NCI-H1417 treated with DMSO at 0.1 percent for 48 hours (cell line): ENCODE measurements at places on chromosomes 11 and 22.

- no peak for DNase-seq
Observed at GRCh38 chr11:65563601-65564000, 5.4 kb upstream of the LTBP3 start.

DNA sequence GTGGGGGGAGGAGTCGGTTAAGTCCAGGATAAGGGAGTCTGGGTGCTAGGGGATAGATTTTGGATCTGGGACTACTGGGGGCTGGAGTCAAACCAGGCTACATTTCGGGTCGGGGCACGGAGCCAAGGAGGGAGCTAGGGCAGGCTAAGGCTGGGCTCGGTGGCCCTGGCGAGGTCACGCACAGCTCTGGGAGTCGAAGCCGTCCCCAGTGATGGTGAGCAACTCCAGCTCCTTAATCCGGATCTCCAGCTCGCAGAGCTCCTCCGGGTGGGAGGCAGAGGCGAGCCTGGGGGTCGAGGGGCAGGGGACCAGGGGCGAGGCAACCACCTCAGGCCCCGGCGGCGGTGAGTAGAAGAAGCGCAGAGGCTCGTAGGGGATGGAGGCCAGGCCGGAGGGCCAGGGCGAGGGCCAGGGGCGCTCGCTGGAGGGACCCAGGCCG is 544 bp downstream of the C11orf91 start:
- DNase-seq, result no peak

DNA sequence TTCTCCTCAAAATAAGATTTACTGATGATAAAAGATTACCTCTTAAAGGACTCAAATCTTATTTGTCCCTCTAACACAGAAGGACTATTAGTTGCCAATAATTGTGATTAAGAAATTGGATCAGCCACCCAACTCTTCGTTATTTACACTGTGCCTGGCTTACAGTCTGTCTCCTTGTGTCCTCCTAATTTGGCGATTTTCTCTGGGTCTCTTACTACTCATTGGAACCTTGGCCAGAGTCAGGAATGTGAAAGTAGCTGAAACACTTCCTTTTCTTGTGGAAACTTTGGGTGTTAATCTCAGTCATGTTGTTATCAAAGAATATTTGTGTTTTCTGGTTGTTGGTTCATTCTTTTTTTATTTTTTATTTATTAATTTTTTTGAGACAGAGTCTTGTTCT is 83.2 kb downstream of the TEAD1 start:
- no peak for DNase-seq

- peak; percentile 62 for DNase-seq
Observed at GRCh38 chr11:128422576-128423370, 164.6 kb downstream of the ETS1 start.

GRCh38 chr11:47409440-47410369 is 1.3 kb downstream of the SLC39A13 start:
- DNase-seq, result no peak

DNA sequence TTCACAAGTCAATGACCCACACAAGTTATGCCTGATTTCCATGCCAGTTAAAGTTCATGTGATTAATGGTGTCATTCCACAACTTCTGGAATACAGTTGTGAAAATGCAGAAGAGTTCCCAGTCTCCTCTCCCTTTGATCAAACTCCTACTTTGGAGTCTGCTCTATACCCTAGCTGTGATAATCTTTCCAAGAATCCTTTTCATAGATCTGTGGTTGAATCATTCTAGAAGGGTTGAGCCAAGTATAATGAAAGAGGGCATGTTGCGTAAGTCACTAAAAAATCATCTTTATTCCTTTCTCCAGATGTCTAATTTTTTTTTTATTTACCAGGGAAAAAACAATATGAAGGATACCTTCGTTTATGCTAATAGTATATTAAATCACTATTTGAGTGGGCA is 89.7 kb upstream of the CARD18 start:
- DNase-seq, result no peak

DNA sequence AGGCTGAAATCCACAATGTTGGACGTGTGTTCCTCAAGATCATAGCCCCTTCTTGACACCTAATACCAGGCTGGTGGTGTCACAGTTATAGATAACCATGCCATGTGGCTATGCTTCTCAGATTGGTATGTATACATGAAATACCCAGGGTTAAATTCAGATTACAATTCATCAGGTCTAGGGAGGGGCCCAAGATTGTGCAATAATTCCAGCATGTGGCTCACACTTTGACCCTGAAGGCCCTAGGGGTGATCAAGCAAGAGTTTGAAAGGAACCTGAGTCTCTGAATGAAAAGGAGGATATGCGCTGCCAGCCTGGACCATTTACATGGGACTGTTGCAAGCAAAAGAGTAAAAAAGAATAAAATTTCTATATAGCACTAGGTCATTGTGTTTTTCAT is 7.4 kb downstream of the OR4C6 start:
- DNase-seq, result no peak

DNA sequence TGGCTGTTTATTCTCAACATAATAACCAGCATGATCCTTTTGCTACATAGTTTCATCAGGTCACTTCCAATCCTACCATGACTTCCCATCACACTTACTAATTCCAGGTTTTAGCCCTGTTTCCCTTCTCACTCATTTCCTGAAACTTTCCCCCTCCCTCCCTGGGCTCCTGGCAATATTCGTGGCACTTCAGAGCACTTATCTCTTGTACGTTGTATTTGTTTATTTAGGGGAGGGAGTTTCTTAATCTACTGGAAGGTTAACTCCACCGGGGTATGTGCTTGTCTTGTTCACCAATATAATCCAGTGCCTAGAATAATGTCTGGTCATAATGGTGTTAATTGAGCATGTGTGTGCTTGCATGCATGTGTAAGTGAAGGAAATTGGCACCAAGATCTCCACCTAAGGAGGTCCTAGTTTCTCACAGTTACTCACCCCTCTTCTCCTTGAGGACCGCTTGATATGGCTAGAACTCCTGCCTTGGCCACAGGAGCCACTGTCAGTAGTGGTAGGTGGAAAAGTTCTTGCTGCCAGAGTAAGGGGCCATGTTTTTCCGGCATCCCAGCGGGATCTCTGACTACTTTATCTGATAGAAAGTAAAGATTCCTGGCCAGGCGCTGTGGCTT is 11.7 kb downstream of the EIF3L start:
- DNase-seq, result no peak

GRCh38 chr11:78339483-78339882 is 78.1 kb downstream of the GAB2 start:
- DNase-seq, result peak; percentile 90

- DNase-seq, result peak; percentile 20
Observed at GRCh38 chr11:3037040-3037944, 19.9 kb downstream of the CARS1 start.

DNA sequence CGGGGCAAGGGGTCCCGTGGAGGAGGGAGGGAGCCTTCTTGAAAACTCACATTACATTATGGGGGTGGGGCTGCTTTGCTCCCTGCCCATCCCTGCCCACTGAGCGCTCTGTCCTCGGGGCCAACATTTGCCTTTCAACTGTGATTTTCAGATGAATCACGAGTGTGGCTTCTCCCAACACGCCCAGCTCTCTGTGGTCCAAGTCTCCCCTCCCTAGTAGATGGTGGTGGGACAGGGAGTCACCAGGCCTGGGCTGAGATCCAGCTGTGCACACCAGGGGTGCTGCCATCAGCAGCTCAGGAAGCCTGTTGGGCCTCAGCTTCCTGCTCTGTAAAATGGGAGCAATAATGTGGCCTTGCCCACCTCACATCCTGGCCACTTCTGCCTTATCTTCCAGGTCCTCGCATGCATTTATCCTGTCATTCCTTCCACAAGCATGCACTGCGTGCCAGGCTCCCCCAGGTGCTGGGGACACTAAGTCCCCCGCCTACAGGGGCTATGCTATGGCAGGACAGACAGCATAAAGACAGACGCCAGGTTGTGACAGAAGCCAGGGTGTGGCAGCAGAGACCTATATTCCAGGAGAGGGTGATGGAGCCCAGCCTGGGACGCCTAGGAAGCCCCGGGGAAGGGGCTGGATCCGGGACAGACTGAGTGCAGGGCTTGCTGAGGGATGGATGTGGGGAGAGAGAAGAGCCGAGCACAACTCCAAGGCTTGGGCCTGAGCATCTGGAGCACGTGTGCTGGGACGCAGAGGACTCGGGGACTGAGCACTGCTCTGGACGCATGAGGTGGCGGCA is 30.5 kb downstream of the NFAM1 start:
- no peak for DNase-seq

DNA sequence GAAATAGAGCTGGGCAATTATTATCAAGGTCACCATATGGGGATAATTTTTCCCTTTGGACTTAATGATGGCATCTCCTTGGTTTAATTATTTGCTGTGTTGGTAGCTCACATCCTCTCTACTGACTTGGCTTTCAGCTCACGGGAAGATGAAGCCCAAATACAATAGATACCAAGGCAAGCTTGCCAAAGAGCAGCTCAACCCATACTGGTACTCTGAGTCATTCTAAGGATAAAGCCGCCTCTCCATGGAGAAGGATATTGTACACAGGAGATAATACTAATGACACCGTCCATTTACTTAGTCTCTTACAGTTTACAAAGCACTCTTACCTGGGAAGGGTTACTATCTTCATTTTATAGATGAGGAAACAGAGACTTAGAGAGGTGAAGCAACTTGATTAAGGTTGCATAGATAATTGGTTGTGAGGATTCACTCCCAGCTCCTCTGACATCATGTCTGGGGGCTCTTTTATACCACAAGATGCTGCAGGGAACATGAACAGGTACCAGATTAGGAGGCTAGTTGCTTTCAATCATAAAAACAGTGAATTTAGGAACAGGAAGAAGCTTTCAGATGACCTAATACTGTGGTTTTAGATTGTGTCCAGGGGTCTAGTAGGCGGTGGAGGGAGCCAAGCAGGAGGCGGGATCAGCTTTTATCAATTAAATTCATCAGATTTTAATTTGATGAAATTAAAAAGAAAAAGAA is 48.3 kb upstream of the PICALM start:
- DNase-seq, result no peak

GRCh38 chr11:64126796-64127195 is 39.1 kb downstream of the MACROD1 start:
- no peak for DNase-seq

DNA sequence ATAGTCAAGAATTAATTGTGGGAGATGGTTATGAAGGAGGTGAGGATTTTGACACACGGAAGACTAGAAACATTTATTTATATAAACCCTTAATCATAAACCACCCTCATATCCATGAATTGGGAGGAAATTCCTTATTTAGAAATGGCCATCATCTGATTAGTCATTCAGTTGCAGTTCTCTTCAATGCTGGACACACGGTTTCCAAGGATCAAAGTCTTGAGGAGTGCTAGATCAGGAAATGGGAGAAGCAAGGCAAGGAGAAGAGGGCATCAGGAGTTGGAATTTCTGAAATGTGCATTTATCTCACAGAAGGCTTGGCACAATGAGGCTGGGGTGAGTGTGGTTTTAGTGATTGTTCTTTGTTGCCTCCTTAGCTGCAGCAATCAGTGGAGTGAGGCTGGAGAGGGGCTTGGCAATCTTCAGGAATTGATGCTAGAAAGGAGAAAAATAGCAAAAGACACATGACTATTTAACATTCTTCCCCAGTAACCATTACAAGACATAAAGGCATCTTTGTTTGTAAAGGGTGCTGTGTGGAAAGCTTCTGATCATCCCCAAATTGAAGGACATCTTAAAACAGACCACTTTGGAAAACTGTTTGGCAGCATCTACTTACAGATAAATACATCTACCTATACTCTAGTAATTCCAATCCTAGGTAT is 21.6 kb upstream of the GDPD4 start:
- no peak for DNase-seq

DNA sequence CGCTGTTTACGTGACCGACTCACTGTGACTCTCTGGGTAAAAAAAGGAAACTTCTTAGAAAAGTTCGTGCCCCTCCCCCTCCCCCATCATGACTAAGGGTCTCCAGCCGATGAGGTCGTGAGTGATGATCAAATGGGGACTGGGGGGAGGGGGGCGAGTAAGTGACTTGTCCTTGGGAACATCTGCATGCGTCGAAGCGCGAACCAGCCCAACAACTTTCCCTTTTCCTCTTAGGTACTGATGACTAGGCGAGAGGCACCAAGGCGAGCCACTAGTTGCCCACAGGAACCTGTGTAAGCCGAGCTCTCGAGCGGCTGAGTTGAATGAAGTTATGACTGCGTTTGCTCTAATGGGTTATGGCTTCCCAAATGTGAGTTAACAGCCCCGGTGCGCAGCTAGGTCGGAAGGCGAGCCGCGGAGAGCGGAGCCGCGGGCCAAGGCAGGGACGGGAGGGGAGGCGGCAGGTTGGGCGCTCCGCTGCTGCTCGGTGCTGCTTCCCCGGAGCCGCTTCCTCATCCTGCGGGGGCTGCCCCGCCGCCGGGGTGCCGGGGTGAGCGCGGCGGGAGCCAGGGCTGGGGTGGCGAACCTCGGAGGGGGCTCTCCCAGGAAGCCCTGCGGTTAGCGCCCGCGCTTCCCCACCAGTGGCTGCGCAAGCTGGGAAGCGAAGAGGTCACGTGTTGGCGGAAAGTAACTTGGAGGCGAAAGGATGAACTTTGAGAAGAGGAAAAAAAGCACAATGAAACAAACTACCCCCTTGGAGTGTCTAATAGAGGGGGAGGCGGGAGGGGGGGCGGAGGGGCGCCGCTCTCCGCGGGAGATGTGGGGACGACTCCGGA is 22.1 kb upstream of the BDNF start:
- no peak for DNase-seq

GRCh38 chr11:114354076-114354475 is 46.2 kb downstream of the C11orf71 start:
- DNase-seq, result no peak

GRCh38 chr22:26481112-26481693 is 2.4 kb downstream of the HPS4 start:
- no peak for DNase-seq

DNA sequence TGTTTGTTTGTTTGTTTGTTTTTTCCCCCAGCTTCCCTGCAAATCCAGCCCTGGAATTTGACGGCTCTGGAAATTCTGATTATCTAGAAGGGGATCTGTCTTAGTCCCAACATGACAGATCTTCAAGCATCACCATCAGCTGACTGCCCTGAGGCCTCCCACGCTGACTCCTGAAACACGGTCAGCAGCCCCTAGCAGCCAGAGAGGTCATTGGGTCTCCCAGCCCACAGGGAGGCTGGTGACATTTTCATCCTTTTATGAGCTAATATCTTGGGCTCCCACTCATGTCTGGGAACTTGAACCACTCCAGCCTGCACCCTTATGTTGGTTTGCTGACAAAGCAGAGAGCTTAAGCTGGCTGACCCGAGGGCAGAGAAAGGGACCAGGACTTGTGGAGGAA is 66.0 kb upstream of the TIMP3 start:
- DNase-seq, result no peak

GRCh38 chr22:41683616-41684015 is 5.1 kb downstream of the SNU13 start:
- DNase-seq, result no peak

- no peak for DNase-seq
Observed at GRCh38 chr11:46383974-46384701, 2.7 kb downstream of the MDK start.

- no peak for DNase-seq
Observed at GRCh38 chr22:37601203-37601539, 7.5 kb upstream of the GGA1 start.
